ENCODE measurements at places on chromosomes 11 and 22.

- no peak for DNase-seq
Observed at GRCh38 chr11:68524213-68524612, 63.7 kb downstream of the PPP6R3 start.

DNA sequence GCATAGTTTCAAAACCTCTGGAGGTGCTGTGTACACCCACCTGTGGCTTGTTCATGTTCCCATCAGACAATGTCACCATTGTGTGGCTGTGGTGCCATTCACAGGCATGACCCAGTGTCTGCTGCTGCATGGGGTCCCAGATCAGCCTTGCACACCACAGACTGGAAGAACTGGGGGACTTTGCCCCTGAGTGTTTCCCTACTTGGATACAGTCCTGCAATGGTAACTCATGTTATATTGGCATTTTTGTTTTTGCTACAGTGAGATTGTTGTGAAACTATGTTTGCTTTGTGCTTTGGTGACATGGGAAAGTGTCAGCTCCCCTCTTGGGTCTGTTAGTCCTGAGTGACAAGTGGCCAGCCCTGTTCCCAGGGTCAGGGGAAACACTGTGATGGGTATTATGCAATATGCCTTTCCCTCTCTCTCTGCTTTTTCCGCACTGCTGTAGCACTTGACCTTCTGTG lies 108.8 kb downstream of the NAV2 start:
- DNase-seq, result no peak

GRCh38 chr11:71450507-71450906 lies 2.3 kb upstream of the DHCR7 start:
- no peak for DNase-seq

DNA sequence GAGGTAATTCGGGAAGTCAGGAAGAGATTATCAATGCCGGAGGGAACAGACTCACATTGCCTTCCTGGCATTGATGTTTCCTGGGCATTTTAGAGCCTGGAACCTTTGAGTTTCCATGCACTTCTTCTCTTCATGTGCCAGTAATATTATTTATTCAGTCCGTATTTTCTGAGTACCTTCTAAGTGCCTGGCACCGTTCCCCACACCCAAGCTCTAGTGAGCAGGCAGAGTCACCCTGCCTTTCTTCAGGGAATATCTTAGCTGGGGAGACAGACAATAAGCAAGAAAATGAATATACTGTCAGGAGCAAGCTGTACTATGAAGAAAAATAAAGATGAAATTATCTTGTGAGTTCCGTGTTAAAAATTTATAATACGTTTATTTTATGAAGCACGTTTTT lies 136.2 kb upstream of the SEZ6L start:
- no peak for DNase-seq

- DNase-seq, result peak; percentile 54
Observed at GRCh38 chr22:20569059-20570058, 61.9 kb downstream of the MED15 start.

DNA sequence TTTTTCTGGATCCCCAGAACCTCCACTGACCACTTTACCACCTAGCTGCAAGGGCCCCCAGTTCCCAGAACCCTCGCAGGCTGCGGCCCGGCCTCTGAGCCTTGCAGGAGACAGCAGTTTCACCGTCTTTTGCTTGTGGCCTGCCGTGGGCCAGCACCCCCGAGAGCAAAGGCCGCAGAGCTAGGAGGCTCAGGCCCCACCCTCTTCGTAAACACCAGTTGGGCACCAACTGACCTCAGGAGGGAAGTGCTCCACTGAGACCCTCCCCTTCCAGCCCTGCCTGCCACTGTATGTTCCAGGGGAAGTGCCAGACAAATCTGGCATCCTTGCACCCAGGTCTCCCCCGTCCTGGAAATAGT lies 23.4 kb upstream of the CREB3L1 start:
- DNase-seq, result no peak

DNA sequence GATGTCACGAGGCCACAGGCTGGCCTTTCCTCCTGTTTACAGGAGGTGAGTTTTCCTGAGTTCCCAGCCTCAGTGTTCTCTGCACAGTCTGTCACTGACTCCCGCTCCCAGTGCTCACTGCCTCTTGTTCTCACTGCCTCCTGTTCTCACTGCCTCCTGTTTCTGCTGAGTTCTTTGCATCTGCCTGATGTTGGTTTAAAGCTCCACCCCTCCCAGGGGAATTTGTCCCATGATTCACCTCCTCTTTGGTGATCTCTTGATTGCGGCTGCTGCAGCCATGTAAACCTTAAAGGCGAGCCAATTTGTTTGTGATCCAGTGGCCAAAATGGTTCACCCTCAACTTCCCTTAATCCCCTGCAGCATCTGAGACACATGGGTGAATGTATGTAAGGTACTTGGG lies 6.0 kb upstream of the TUBA8 start:
- DNase-seq, result no peak

DNA sequence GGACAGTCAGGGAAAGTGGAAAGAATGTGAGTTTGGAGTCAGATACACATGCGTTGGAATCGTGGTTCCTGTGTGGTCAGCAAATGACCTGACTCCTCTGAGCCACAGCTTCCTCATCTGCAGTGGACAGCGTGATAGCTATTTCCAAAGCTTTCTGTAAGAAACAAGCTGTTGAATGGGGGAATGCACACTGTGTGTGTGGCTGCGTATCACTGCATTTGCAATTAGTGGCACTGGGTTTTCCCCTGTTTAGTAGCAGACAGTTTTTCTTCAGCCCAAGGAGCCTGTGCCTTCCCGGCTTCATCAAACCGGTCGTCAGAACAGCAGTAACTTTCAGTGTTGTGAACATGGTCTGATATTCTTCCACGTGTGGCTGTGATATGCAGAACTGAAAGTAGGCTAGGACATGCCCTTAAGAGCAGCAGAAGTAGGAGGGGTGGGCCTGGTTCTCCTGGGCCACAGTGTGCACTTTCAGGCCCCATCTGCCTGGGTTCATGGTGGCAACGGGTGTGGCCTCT lies 121.5 kb downstream of the RRAS2 start:
- DNase-seq, result no peak

DNA sequence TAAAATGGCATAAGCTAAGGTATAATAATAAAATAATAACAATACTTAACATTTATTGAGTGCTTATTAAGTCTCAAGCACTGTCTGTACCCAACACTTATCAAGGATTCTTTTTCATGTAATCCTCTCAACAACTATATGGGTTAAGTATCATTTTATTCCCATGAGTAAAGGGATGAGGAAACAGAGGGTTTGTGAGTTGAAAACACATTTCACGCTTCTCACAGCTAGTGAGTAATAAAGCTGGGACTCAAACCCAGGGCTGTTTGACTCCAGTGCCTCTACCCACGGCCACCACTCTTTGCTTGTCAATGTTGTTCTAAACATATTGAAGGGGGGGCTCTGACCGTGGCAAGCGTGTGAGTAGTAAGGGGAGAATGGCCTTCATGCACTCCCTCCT lies 8.7 kb downstream of the CD3E start:
- no peak for DNase-seq

DNA sequence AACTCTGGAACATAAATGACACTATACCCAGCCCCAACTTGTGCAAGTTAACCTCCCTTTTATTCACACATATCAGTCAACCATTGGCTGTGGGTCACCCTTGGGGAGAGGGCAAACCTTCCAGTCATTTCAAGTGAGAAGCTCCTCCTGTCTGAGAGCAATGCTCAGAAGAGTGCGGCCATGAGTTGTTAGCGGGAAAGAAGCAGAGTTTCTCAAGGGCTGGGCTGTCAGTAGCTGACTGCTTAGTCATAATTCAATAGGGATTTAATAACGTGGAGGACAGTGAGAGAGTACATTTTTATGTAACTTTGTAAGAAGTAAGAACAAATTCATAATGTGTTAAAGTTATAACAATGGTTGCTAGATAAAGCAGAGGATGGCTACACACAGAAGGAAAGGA lies 5.1 kb downstream of the PATE2 start:
- no peak for DNase-seq
